ENCODE measurements at places on chromosomes 12 and 14.

DNA sequence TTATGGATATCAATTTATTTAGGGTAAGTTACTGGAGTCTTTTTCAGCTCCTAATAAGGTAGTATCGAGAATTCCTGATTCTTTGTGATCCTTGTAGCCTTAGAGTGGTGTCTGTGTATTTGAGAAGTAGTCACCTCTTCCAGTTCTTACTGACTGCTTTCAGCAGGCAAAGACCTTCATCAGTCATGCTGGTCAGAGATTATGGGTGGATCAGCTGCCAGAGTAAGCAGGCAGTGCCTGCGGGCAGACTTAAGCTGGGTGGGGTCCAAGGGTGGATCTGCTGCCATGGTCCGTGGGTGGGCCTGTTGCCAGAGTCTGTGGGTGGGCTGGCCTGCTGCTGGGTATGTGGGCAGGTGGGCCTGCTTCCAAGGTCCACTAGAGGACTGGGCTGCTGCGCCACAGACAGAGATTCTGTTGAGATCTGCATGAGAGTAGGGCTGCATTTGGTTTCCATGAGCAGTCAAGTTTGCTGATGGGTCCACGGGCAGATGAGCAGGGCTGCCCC, 188.7 kb downstream of the ANO2 start:
- DNase-seq, result no peak

DNA sequence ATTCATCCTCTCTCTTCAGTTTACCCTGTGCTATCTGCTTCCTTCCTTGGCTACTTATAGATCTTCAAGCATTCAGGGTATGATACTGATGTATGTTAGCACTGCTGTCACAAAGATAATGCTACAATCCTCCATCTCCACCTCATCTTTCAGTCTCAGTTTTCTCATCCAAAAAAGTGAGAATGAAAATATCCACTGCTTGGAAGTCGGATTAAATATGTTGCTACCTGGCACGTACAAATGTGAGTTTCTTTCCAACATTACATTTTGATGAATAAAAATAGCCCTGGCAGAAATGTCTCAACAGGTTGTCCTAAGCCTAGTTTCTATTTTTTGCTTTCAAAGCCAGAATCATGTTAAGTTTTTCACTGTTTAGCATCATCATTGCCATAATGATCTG, 149.9 kb downstream of the PTPN11 start:
- DNase-seq, result no peak

DNA sequence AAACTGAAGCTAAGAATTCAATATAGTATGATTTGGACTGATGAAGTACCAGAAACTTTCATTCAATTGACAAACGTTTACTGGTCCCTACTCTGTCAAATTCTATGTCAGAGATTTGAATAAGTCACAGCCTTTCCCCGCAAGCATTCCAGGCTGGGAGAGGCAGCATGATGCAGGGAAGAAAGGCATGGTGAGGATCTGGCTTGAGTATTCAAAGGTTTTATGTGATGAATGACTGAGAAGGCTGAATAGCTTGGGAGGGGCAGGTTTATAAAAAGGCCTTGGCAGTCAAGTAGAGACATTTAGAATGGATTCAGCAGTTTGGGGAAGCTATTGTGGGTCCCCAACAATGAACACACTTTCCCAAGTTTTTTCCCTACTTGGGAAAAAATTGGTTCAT, 431.8 kb downstream of the DPF3 start:
- DNase-seq, result no peak

DNA sequence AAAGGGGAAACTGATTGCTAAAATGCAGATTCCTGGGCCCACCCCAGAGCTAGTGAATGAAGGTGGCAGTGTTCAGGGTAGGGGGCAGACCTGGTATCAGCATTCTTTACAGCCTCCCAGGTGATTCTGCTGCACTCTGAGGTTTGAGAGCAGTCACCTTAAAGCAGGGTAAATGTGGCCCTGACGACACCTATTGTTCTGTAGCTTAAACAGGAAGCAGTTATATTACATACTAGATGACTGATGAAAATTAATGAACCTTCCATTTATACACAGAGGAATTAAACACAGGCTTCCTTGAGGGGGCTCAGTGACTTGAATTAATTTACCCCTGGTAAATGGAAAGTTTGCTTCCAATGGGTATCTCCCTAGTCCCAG, 25.3 kb downstream of the NUAK1 start:
- DNase-seq, result no peak

DNA sequence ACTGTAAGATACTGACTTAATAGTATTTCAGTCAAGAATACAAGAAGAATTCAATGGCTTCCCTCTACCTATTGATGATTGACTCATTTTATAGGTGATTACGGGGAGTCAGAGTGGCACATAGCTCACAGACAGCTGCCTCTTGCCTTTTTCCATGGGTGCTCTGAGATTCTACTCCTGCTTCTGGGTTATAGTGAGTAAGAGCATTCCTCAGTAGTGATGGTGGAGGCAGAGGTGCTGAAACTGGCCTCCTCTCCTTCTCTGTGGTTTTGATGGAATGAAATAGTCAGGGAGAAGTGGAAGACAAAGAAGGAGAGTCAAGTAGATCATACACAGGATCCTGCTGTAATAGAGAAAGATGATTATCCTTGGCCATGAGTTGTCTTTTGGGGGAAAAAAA, 438.2 kb upstream of the FAR2 start:
- no peak for DNase-seq

GRCh38 chr12:6158749-6159148, 34.3 kb upstream of the VWF start:
- no peak for DNase-seq

DNA sequence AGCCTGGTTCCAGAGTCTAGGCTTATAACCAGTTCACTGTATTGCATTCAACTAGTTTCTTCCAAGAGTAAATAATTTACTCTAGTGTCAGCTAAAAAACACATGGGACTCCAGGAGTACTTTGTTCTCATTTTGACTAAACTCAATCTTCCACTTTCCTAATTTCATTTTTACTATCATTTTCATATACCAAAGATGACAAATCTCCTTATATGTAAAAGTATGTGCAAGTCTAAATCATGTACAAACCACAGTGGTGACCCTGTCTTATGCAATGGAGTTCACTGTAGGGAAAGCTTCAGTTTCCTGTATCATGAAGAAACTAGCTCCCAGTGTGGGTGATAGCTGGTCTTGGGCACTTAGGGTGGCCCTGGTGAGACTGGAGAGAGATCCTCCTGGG, 151.6 kb downstream of the HELB start:
- DNase-seq, result no peak

DNA sequence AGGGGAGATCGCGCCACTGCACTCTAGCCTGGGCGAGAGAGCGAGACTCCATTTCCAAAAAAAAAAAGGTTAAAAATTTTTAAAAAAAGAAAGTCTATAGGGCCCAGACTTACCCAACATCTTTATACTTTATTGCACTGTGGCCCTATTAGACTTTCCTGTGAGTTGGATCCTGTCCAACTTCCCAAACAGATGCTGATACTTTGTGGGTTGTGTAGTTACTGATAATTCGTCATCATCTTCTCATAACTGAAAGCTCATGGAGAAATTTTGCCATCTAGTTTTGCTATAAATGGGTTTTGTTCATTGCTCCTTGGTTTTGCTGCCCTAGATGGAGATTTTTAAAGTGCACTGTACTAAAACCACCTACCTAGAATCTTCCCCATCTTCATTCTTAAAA, 31.1 kb downstream of the APOBEC1 start:
- DNase-seq, result no peak

- no peak for DNase-seq
Measured at GRCh38 chr12:46271863-46272262, 3.0 kb upstream of the SLC38A1 start.

DNA sequence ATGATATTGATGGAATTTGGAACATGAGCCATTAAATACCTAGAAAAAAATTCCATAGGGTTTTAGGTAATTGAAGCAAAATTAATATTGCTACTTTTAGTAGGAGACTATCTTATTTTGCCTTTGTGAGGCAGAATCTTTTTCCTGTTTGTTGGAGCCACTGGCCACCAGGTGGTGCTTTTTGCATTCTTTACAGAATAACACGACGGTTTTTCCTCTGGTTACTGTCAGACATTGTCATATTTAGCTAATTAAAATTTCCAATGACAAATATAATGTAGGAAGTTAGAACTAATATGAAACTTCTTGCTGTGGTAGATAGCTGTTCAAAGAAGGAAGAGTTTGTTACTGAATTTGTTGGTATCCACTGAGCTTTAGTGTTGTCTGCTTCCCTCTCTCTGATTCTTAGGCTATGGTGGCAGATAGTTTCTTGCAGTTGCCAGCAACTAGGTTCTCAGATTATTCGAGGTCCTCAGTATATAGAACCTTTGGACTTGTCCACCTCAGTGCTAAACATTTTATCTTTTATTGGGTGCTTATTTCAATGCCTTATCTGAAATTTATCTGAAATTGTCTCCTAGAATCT, 25.7 kb downstream of the RAB21 start:
- DNase-seq, result peak; percentile 15

GRCh38 chr12:67444542-67444941, 175.4 kb downstream of the CAND1 start:
- no peak for DNase-seq

- DNase-seq, result no peak
Measured at GRCh38 chr12:70408004-70408790, 42.1 kb downstream of the KCNMB4 start.

- DNase-seq, result no peak
Measured at GRCh38 chr14:71566276-71566675, 366.0 kb upstream of the RGS6 start.

- no peak for DNase-seq
Measured at GRCh38 chr12:130568041-130568440, 148.1 kb downstream of the RIMBP2 start.

DNA sequence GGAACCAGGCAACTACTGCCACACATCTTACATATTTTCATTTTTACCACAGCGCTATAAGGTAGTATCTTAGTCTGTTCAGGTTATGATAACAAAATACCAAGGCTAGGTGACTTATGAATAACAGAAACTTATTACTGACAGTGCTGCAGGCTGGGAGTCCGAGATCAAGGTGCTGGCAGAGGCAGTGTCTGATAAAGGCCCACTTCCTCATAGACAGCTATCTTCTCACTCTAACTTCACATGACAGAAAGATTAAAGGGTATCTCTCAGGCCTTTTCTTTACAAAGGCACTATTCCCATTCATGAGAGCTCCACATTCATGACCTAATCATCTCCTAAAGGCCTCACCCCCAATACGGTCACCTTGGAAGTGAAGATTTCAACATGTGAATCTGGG, 59.8 kb upstream of the MDM1 start:
- DNase-seq, result no peak

DNA sequence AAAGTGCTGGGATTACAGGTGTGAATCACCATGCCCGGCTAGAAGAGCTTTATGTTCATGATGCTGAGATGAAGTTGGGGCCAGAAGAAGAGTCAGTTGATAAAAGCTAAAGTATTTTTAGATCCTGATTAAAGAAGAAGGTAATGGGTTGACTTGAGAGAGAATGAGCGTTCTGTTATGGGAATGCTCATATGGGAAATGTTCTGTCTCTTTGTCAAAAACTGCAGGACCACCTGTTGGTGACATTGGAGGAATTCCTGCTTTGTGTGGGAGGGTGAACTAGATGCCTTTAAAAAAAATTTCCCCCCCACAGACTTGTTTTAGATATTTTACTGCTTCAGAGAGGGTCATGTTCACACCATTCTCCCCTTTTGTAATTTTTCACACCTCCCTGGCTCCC, 6.7 kb downstream of the WDR20 start:
- DNase-seq, result no peak

DNA sequence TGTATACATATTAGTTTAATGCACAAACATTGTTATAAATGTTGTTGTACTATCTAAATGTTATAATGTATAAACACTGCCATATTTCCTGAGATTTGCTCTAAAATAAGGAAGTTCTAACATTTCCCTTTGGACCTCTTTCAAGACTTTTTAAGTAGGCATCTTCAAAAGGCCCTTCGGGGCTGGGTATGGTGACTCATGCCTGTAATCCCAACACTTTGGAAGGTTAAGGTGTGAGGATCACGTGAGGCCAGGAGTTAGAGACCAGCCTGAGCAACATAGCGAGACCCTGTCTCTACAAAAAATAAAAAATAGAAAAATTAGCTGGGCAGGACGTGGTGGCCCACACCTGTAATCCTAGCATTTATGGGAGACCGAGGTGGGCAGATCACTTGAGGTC, 35.5 kb downstream of the FBLN5 start:
- DNase-seq, result no peak

- no peak for DNase-seq
Measured at GRCh38 chr12:16300122-16300521, 22.6 kb upstream of the SLC15A5 start.

GRCh38 chr12:113396828-113397496, 6.7 kb downstream of the SDS start:
- DNase-seq, result no peak

DNA sequence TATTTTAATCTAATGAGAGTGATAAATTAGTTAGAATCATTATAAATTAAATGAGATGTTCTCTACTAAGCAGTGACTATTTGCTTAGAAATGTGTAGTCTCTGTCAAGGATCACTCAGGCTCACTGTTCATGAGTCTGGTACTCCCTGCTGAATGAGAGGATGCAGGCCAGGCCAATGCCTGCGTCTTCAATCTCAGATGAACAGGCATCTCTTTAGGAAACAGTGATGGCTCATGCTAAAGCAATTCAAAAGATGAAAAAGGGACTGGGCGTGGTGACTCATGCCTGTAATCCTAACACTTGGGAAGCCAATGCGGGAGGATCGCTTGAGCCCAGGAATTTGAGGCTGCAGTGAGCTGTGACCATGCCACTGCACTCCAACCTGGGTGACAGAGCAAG, 106.8 kb downstream of the ZFC3H1 start:
- no peak for DNase-seq

DNA sequence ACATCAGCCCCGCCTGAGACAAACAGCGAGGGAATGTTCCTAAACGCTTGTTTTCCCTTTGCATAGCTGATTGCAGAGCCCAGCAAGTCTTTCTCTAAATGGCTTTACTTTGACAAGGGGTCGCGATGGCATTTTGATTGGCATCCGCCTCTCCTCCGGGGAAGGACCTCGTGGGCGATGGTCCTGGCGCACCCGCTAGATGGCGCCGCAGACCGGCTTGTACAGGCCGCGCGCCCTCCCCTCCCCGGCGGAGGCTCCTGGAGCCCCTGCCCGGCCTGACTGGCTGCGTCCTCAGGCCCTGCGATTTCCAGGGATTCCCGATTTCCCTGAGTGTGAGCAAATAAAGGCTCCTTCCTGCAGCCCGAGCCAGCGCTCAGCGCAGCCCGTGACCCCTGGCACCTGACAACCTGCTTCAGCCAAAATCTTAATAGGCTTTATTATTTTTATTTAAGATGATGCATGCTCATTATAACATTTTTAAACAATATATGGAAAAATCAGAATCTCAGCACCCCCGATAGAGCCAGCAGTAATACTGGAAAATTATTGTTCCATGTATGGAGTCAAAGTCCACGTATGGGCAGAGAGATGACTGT, 468.3 kb downstream of the AACS start:
- no peak for DNase-seq

GRCh38 chr12:47014474-47014873, 64.9 kb upstream of the PCED1B start:
- DNase-seq, result no peak

- DNase-seq, result no peak
Measured at GRCh38 chr14:104386151-104386841, 193.3 kb upstream of the C14orf180 start.

GRCh38 chr14:102795060-102795925, 18.0 kb downstream of the TRAF3 start:
- no peak for DNase-seq
